Amniotic epithelial cell (primary cell): ENCODE measurements at places on chromosomes 5 and 9.

GRCh38 chr5:121430538-121430937, 421.1 kb upstream of the FTMT start:
- peak; percentile 1 for DNase-seq

GRCh38 chr9:134724912-134725604, 83.5 kb downstream of the COL5A1 start:
- DNase-seq = no peak

- no peak for DNase-seq
Observed at GRCh38 chr9:97970165-97970564, 13.0 kb upstream of the ANP32B start.

GRCh38 chr5:160565376-160565775, 143.7 kb downstream of the PTTG1 start:
- no peak for DNase-seq

- no peak for DNase-seq
Observed at GRCh38 chr9:136117916-136118319, 757 bp downstream of the TMEM250 start.

DNA sequence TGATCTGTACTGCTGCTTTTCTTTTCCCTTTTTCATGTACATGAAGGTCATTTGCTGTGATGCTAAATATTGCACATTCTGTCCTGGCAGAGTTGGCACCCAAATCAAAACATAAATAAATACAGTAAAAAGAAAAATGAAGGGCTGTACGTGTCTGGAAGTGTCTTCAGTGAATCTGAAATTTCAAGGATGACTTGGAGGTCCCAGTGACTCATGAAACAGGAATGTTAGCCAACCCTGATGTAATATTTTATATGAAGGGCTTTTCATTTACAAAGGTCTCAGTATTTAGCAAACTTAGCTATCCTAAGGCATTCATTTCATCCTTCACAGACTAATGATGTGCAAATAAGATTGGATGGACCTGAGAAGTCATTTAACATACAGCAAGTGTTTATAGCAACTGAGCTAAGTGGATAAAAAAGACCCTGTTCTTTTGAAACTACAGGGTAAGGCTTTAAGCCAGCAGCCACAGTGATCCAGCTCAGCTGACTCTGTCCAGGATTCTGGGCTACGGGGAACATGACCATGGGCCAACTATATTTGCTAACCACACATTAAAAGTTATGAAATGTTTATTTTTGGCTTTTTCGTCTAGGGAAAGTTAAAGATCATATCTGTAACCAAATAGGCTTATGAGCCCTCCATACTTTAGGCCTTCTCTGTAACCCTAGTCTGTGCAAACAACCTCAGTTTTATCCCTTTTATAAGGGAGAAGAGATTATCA, 104.0 kb upstream of the DMRTA1 start:
- peak; percentile 64 for DNase-seq

- DNase-seq = no peak
Observed at GRCh38 chr9:97860451-97861147, 7.6 kb downstream of the FOXE1 start.

DNA sequence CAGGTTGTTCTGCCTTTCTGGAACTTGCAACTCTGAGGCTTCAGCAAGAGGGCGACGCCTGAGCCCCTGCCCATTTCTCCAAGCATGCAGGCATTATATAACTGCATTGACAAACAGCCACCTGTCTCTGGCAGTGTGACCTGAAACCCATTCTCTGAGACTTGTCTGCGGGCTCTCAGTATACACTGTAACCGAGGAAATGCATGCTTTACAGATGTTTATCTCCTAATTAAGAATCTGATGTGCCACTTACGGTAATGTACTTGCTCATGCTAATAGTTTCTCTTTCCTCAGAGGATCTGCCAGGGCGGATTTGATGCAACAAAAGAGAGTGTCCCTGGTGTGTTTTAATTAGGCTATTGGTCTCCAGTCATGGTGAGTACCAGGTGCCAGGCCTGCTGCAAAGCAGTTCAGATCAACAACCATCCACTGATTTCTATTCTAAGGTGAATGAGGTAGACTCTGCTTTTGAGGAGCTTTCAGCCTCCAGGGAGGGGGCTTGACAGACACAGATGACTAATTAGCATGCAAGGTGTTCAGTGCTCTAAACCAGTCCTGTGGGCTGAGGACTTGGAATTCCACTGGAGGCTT, 593.7 kb upstream of the KLF4 start:
- no peak for DNase-seq

GRCh38 chr5:165209101-165209727, 1703.8 kb downstream of the MAT2B start:
- DNase-seq = peak; percentile 44

DNA sequence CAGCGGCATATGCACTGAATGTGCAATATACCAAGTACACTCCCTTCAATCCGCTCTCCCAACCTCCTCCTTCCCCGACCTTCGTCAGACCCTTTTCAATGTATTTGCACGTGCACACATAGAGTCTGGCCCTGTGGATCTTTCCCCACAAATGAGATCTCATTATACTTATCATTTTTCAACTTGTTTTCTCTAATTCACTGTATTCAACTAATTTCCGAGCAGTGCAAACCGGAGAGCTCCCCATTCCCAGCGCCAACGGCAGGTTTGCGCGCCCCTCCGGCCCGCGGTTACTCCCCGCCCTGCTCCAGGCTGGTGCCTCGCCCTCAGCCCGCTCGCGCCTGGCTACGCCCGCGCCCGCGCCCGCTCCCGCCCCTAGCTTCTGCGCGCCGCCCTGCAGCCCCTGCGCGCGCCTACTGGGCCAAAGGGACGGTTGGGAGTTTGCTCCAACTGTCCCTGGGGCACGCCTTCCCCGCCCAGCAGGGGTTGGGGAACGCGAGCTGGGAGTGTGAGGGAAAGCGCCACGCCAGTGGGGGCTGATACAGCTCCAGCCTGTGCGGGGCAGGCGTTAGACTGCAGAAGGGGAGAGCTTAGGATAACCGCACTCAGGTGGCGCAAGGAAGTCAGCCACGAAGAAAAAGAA, 3.3 kb upstream of the CDC20B start:
- no peak for DNase-seq

GRCh38 chr5:54309691-54310432, 511 bp downstream of the ARL15 start:
- DNase-seq = no peak

GRCh38 chr5:514673-515072, 9.6 kb downstream of the SLC9A3 start:
- no peak for DNase-seq

- DNase-seq = peak; percentile 3
Observed at GRCh38 chr5:119899981-119900380, 270.6 kb downstream of the FAM170A start.
